A549 (cell line): ENCODE measurements at places on chromosomes 7 and 10. TPM values are rescaled to one million over a fixed set of nuclear protein-coding genes. Genes with fewer than 3 reads are reported as not detected.

The STEAP4 gene
- polyA plus RNA-seq = not detected in 3 replicates

DNA sequence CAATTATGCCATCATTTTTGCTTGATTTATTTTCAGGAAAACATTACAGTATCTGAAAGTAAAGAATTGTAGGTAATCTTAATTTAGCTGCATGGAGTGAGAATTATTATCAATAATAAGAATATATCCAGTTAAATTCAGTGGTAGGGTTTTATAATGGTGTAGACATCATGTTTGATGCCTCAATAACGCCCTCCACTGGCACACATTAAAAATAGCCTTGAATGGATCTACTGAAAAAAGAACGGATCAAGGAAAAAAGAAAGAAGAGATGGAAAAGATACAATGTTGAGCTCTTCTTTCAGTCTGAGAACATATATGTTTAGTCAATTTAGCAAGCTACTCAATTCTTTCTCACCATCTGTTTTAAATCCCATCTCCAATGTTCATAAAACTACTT lies 319.2 kb downstream of the CDC14C start:
- no peak for DNase-seq

- no peak for DNase-seq
Measured at GRCh38 chr10:10722422-10722821, 295.2 kb upstream of the CELF2 start.

- no peak for DNase-seq
Measured at GRCh38 chr10:18650404-18650997, 886 bp downstream of the NSUN6 start.

The UNCX gene
- polyA plus RNA-seq = not detected in 3 replicates

The SORCS3 gene
- not detected in 3 replicates for polyA plus RNA-seq

The HECW1 gene
- 11.3 to 12.5 TPM (median 12.2 TPM) in 3 replicates for polyA plus RNA-seq

DNA sequence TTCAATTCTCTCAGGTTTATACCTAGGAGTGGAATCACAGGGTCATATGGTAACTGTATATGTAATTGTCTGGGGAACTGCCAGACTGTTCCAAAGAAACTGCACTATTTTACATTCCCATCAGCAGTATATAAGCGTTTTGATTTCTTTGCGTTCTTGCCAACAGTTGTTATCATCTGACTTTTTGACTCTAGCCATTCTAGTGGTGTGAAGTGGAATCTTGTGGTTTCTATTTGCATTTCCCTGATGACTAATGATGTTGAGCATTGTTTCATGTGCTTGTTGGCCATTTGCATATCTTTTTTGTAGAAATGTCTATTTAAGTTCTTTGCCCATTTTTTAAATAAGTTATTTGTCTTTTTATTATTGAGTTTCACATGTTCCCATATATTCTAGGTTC lies 44.3 kb upstream of the ZC3HAV1 start:
- no peak for DNase-seq

The SEMA3D gene
- 0.04 to 0.08 TPM (median 0.05 TPM) in 3 replicates for polyA plus RNA-seq

DNA sequence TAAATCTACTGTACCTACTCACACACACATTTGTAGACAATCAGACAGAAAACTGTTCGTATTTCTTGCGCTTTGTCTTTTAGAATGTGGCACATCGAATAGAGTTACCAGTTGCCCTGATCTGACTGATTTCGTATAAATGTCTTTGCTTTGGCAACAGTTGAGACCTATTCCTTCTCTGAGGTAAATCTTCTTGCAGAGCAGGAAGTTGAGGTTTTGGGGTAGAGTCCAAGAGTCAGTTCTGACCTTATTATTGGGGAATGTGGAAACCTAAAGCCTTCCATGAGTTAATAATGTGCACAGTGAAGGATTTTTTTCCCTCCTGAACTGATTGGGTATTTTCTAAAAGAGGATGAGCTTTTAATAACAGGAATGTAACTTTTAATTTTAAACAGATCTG lies 135.3 kb downstream of the KIAA1217 start:
- no peak for DNase-seq

The HOXA13 gene
- 2.3 to 2.7 TPM (median 2.4 TPM) in 3 replicates for polyA plus RNA-seq

The NODAL gene
- not detected in 3 replicates for polyA plus RNA-seq

DNA sequence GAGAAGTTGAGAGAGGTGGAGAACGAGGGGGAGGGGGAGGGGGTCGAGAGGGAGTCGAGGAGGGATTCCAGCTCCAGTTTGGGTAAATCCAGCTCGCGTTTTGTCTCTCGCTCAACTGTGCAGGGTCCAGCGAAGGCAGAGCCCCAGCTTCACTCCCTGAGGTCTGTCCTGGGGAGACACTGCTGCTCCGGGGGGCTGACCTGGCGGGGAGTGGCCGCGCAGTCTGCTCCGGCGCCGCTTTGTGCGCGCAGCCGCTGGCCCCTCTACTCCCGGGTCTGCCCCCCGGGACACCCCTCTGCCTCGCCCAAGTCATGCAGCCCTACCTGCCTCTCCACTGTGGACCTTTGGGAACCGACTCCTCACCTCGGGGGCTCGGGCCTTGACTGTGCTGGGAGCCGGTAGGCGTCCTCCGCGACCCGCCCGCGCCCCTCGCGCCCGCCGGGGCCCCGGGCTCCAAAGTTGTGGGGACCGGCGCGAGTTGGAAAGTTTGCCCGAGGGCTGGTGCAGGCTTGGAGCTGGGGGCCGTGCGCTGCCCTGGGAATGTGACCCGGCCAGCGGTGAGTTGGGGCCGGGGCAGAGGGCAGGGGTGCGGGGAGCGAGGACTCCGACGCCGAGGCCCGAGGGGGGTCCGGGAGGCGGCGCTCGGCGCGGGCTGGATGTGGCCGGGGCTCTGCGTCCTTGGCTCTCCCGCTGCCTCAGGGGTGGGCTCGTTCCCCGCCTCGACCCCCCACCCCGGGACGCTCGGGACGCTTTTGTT lies at the start of gene TET1:
Gene TET1, plus strand, starts transcription at position 152 of the 757 bp plus-strand sequence. CDS start 12,002 bp downstream, outside the sequence.
- DNase-seq = peak; percentile 61

The GDI2 gene
- polyA plus RNA-seq = 289 to 317 TPM (median 304 TPM) in 3 replicates

The AGBL3 gene
- 2.2 to 3.7 TPM (median 2.7 TPM) in 3 replicates for polyA plus RNA-seq

The ASAH2B gene
- polyA plus RNA-seq = 3.9 to 4.9 TPM (median 4.4 TPM) in 3 replicates

The FAM237B gene
- not detected in 3 replicates for polyA plus RNA-seq

- DNase-seq = no peak
Measured at GRCh38 chr10:27857616-27858015, 112.0 kb upstream of the MKX start.

GRCh38 chr10:10702211-10702610 lies 315.5 kb upstream of the CELF2 start:
- DNase-seq = no peak

DNA sequence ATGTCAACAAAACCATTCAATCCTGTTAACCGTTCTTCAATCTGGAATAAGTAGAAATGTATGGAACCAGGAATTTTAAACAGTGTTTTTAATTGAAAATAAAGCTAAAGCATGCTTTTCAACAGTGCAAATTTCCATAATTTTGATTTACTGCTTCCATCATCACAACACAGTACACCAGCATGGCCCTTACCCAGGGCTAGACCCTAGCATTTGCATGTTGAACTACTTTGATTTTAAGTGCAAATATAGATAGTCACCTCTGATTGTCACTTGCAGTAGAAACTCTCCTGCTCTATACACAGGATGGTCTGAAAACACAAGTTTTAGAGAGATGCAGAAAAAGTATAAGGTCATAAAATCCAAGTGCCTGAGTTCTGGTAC lies 12.1 kb downstream of the SKIDA1 start:
- DNase-seq = no peak

DNA sequence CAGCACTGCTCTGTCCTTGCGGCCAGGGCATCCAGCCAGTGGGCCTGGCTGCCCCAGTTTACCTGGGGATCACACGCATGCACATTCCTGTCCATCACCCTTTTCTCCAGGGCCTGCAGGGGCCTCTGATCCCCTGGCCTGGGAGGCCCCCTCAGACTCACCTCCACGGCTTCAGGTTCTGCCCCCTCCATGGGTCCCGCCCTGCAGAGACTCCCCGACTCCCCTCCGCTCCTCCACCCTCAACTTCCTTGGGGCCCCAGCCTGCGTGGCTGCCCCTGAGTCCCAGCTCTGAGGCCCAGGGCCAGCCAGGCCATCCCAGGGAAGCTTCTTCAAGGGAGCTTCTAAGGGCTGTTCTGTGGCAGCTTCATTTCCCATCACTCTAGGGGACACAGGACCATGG lies 324.1 kb downstream of the TCERG1L start:
- DNase-seq = no peak

- DNase-seq = no peak
Measured at GRCh38 chr7:8175929-8176369, 86.0 kb downstream of the ICA1 start.

- DNase-seq = no peak
Measured at GRCh38 chr10:60446851-60447250, 57.2 kb upstream of the ANK3 start.

GRCh38 chr10:89685936-89686335 lies 15.5 kb upstream of the KIF20B start:
- no peak for DNase-seq

The NPY4R gene
- polyA plus RNA-seq = 71.6 to 79.6 TPM (median 76.1 TPM) in 3 replicates

- no peak for DNase-seq
Measured at GRCh38 chr7:99397297-99397983, 11.0 kb downstream of the PDAP1 start.

GRCh38 chr7:29421010-29421956 lies 142.4 kb upstream of the PRR15 start:
- no peak for DNase-seq
